ENCODE measurements at places on chromosomes 5 and 9. TPM values are rescaled to one million over a fixed set of nuclear protein-coding genes. Genes with fewer than 3 reads are reported as not detected.

The TAF11L5 gene
- not detected for total RNA-seq

The GARIN3 gene
- total RNA-seq, result not detected

The TPM2 gene
- total RNA-seq, result 139 TPM

The FYB1 gene
- total RNA-seq, result 25.1 TPM

The TAF11L14 gene
- total RNA-seq, result not detected

All from subcutaneous adipose tissue (tissue), 4 donors.